ENCODE measurements at places on chromosomes 16 and 17. TPM values are rescaled to one million over a fixed set of nuclear protein-coding genes. Genes with fewer than 3 reads are reported as not detected.

HBM gene
- total RNA-seq, result not detected

- H3K27ac ChIP-seq, result no peak overlapping the region
- no peak overlapping the region for H3K4me3 ChIP-seq
- peaks cover 3% of the 10 kb centered on the region for H3K27me3 ChIP-seq
- no peak for DNase-seq
- H3K4me1 ChIP-seq, result no peaks in the 10 kb centered on the region
These were observed 12.9 kb downstream of the ERN2 start for GRCh38 chr16:23700093-23700492.

DNA sequence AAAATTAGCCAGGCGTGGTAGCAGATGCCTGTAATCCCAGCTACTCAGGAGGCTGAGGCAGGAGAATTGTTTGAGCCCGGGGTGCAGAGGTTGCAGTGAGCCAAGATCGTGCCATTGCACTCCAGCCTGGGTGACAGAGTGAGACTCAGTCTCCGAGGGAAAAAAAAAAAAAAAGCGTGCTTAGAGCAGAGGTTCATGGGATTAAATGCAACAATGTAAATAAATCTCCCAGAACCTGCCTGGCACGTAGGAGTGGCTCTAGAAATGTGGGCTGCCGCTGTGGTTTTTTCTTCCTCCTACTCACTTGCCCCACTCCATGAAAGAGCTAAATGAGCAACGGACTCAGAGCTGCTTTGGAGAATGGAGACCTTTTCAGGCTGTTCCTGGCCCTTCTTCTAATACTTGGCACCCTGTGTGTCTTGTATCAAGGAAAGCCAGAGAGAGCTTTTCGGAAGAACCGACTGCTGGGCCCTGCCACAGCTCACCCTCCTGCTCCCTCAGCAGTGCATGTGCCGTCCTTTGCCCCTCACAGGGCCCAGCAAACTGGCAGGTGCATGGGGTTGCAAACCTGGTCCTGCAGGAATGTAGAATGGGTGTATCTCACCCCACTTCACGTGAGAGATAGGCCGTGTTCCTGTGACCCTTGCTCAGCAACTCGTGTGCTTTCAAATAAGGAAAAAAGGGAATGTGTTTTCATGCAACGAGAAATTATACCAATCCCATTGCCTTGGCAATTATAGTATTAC lies 52.0 kb downstream of the LDHD start:
- peak overlapping the region; percentile 70 for H3K4me3 ChIP-seq
- H3K27me3 ChIP-seq, result no peaks in the 10 kb centered on the region
- H3K36me3 ChIP-seq, result peaks cover 17% of the 10 kb centered on the region

GRCh38 chr17:63533433-63534077 lies 10.4 kb downstream of the KCNH6 start:
- peaks cover 14% of the 10 kb centered on the region for H3K27me3 ChIP-seq
- H3K4me3 ChIP-seq, result no peak overlapping the region
- no peaks in the 10 kb centered on the region for H3K36me3 ChIP-seq
- no peaks in the 10 kb centered on the region for H3K4me1 ChIP-seq

- H3K4me3 ChIP-seq, result no peak overlapping the region
- H3K36me3 ChIP-seq, result peaks cover 13% of the 10 kb centered on the region
- no peaks in the 10 kb centered on the region for H3K27me3 ChIP-seq
- H3K27ac ChIP-seq, result peak overlapping the region; percentile 59
These were observed 73.3 kb downstream of the N4BP1 start for GRCh38 chr16:48536614-48537200.

- H3K36me3 ChIP-seq, result peaks cover 37% of the 10 kb centered on the region
- no peak overlapping the region for H3K27ac ChIP-seq
- H3K4me1 ChIP-seq, result peaks cover under 1% of the 10 kb centered on the region
- no peak for DNase-seq
- no peak overlapping the region for H3K4me3 ChIP-seq
These were observed 1.1 kb downstream of the NAA38 start for GRCh38 chr17:7856011-7856810.

DNA sequence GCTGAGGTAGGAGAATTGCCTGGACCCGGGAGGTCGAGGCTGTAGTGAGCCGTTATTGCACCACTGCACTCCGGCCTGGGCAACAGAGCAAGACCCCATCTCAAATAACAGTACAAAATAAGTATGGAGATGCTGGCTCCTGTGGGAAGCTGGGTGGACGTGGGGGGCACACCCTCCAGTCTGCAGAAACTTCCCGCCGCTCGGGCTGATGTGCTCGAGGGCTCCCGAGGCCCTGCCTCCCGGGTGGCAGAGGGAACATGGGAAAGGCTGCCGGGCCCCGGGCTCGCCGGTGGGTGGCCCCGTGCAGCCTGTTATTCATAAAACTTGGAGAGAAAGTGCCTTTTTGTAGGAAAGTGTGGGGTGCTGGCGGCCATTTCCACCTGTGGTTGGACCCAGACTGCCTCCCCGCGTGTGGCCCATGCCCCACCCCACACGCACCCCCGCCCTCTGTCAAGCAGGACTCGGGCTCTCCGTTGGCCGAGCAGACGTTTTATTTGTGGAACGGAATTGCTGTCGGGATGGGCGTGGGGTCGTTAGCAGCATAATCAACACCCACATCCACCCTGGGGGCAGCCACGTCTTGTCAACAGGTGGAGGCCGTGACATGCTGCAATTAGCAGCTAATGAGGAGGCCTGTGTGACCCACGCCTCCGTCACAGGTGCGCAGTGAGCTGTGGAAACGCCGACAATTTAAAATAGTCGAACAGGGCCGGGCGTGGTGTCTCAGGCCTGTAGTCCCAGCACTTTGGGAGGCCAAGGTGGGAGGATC lies 7.4 kb upstream of the CIAO3 start:
- H3K27me3 ChIP-seq, result peaks cover 2% of the 10 kb centered on the region
- H3K4me1 ChIP-seq, result no peaks in the 10 kb centered on the region
- H3K4me3 ChIP-seq, result no peak overlapping the region
- H3K27ac ChIP-seq, result no peak overlapping the region

Measured in activated T-helper 1 cell treated with anti-CD3 and anti-CD28 coated beads, Interleukin-12 subunit alpha, Interleukin-12 subunit beta, Interleukin-2, Interleukin-4 antibody, amounts not matched to agents 30 ng/mL and 10 ng/mL and 1 ng/mL, durations not matched to agents 14 hours and 24 hours and 36 hours (primary cell).